ENCODE measurements at places on chromosomes 16 and 17.
A peak's percentile ranks its signal among the peaks of the same experiment; 100 is the strongest.

- H3K4me1 ChIP-seq = peaks cover 4% of the 10 kb centered on the region
- no peaks in the 10 kb centered on the region for H3K27me3 ChIP-seq
- H3K36me3 ChIP-seq = peaks cover 82% of the 10 kb centered on the region
- no peak overlapping the region for H3K4me3 ChIP-seq
- no peak for DNase-seq
These were observed 1.9 kb upstream of the ECI1 start for GRCh38 chr16:2253293-2253692.

- H3K4me3 ChIP-seq = peak overlapping the region; percentile 88
- peak overlapping the region; percentile 90 for H3K27ac ChIP-seq
- DNase-seq = no peak
- peaks cover 33% of the 10 kb centered on the region for H3K36me3 ChIP-seq
- H3K27me3 ChIP-seq = peaks cover 5% of the 10 kb centered on the region
These were observed 949 bp upstream of the GSPT1 start for GRCh38 chr16:11916524-11917285.

- peaks cover under 1% of the 10 kb centered on the region for H3K4me1 ChIP-seq
- H3K27me3 ChIP-seq = no peaks in the 10 kb centered on the region
- H3K36me3 ChIP-seq = peaks cover 23% of the 10 kb centered on the region
- H3K4me3 ChIP-seq = no peak overlapping the region
These were observed 29.0 kb downstream of the FCSK start for GRCh38 chr16:70483426-70483825.

GRCh38 chr17:73285916-73286862 lies 24.5 kb upstream of the CPSF4L start:
- peaks cover 14% of the 10 kb centered on the region for H3K4me1 ChIP-seq
- H3K27me3 ChIP-seq = peaks cover 4% of the 10 kb centered on the region
- no peaks in the 10 kb centered on the region for H3K36me3 ChIP-seq
- no peak for DNase-seq
- no peak overlapping the region for H3K4me3 ChIP-seq

- H3K4me3 ChIP-seq = no peak overlapping the region
- H3K27me3 ChIP-seq = no peaks in the 10 kb centered on the region
- H3K27ac ChIP-seq = no peak overlapping the region
- H3K36me3 ChIP-seq = no peaks in the 10 kb centered on the region
These were observed 4.5 kb upstream of the KIF2B start for GRCh38 chr17:53818271-53818670.

GRCh38 chr16:59697236-59697635 lies 963.1 kb upstream of the GOT2 start:
- no peak for DNase-seq
- H3K27me3 ChIP-seq = no peaks in the 10 kb centered on the region
- no peak overlapping the region for H3K4me3 ChIP-seq
- no peak overlapping the region for H3K27ac ChIP-seq
- no peaks in the 10 kb centered on the region for H3K36me3 ChIP-seq

GRCh38 chr17:79473876-79474440 lies 136.9 kb downstream of the RBFOX3 start:
- no peak for DNase-seq
- no peak overlapping the region for H3K27ac ChIP-seq
- H3K4me3 ChIP-seq = no peak overlapping the region
- H3K36me3 ChIP-seq = no peaks in the 10 kb centered on the region
- H3K27me3 ChIP-seq = peaks cover 52% of the 10 kb centered on the region

GRCh38 chr16:23406546-23407240 lies 46.3 kb downstream of the COG7 start:
- H3K4me1 ChIP-seq = no peaks in the 10 kb centered on the region
- no peak overlapping the region for H3K27ac ChIP-seq
- no peaks in the 10 kb centered on the region for H3K27me3 ChIP-seq
- no peak overlapping the region for H3K4me3 ChIP-seq
- H3K36me3 ChIP-seq = peaks cover 67% of the 10 kb centered on the region

GRCh38 chr16:6081320-6081976 lies 983.9 kb upstream of the EEF2KMT start:
- H3K36me3 ChIP-seq = peaks cover 2% of the 10 kb centered on the region
- no peaks in the 10 kb centered on the region for H3K27me3 ChIP-seq
- H3K4me1 ChIP-seq = no peaks in the 10 kb centered on the region
- no peak overlapping the region for H3K4me3 ChIP-seq
- no peak overlapping the region for H3K27ac ChIP-seq

- no peaks in the 10 kb centered on the region for H3K27me3 ChIP-seq
- peaks cover 52% of the 10 kb centered on the region for H3K36me3 ChIP-seq
- no peaks in the 10 kb centered on the region for H3K4me1 ChIP-seq
- no peak for DNase-seq
- H3K27ac ChIP-seq = peak overlapping the region; percentile 87
- H3K4me3 ChIP-seq = no peak overlapping the region
These were observed 12.5 kb downstream of the SLC22A31 start for GRCh38 chr16:89187770-89188392.

DNA sequence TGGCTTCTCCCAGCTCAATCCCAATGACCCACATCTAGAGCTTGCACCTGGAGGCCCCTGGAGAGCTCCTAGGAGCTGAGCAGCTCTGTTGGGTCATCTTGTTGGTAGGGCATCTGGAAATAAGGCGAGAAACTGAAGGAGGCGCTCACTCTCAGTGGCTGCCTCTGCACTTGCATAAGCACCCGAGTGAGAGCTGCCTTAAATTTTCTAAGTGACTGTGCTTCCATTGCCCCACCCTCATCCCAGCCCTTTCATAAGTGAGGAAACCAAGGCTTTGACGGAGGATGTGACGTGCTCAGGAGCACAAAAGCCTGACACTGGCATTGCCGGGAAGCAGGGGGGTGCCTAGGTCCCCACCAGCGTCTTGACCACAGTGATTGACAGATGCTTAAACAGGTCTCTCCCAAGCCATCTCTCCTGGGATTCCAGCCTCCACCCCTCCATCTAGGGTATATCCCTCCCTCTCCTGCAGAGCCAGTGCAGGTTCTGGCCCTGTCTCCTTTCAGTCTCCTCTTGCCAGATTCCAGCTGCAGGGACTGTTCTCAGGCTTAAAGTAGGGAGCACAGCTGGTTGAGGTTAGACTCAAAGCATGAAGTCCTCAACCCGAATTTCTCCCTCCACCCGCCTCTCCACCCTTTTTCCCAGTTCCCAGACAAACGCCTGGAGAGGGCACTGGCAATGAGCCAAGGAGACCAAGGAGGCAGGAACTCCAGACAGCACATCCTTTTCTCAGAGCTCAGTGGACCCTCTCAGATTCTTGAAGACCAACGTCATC lies 113.7 kb downstream of the IRX5 start:
- no peak overlapping the region for H3K27ac ChIP-seq
- peaks cover 37% of the 10 kb centered on the region for H3K27me3 ChIP-seq
- no peaks in the 10 kb centered on the region for H3K36me3 ChIP-seq
- H3K4me1 ChIP-seq = no peaks in the 10 kb centered on the region
- DNase-seq = no peak

DNA sequence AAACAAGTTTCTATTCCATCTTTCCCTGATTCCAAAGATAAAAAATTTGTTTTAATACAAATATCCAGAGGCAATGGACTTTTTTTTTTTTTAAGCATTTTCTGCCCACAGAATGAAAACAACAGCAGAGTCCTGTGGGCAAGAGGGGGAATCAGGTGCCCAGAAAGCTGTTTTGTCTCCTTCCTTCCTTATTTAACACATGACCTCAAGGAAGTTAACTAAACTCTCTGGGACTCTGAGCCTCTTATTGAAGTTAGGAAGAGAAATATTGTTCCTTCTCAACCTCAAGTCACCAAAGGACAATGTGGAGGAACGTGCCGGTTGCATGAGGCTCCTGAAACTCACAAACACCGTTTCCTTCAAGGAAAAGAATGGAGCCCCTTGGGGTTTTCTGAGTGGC lies 34.9 kb downstream of the LITAF start:
- peaks cover 99% of the 10 kb centered on the region for H3K36me3 ChIP-seq
- no peak for DNase-seq
- H3K4me1 ChIP-seq = peaks cover 46% of the 10 kb centered on the region
- no peak overlapping the region for H3K4me3 ChIP-seq
- H3K27ac ChIP-seq = no peak overlapping the region

DNA sequence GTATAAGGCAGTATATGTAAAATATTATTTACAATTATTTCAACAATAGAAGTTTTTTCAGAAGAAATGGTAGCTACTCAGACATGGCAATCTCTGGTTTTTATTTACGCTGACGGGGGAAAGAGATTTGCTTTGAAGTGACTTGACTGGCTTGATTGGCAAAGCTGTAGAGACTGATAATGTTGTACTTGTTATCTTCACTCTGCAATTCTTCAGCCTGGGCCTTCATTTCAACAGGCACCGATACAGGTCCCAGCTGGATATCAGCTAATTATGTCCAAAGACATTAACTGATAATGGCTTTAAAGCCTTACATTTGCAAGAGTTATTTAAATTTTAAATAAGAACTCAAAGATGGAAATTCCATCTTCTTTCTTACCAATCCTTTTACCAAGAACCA lies 151.4 kb upstream of the HS3ST3A1 start:
- H3K4me3 ChIP-seq = no peak overlapping the region
- H3K27ac ChIP-seq = no peak overlapping the region
- peaks cover 28% of the 10 kb centered on the region for H3K27me3 ChIP-seq
- DNase-seq = no peak

DNA sequence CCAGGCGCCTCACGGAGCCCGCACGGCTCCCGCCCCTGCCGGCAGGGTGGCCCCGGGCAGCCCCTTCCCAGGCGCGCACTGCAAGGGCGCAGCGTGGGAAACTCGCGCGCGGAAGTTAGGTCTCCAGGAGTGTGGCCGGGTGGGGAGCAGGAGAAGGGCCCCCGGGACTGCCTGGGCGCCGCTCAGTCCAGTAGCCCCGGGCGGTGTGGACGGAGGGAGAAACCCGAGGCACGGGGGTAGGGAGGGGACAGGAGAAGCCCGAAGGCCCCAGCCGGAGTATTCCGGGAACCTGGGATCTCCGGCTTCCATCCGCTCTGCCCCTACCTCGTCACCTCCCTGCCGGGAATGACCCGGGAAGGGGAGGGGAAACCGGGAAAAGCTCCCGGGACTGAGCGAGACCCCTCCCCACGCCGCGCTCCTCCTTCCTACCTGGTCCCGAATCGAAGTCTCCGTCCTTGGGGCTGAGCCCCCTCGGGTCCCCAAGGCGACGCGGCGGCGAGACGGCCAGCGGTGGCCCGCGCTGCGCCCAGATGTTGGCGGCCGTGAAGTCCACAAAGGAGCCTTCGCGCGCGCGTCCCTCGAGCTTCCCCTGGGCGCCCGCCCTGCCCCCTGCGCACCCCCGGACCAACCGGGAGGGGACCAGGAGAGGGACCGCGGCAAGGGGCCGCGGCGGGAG lies 418 bp downstream of the SOCS3 start:
- H3K36me3 ChIP-seq = peaks cover 44% of the 10 kb centered on the region
- peak overlapping the region; percentile 69 for H3K27ac ChIP-seq
- H3K4me3 ChIP-seq = peak overlapping the region; percentile 83
- DNase-seq = no peak

DNA sequence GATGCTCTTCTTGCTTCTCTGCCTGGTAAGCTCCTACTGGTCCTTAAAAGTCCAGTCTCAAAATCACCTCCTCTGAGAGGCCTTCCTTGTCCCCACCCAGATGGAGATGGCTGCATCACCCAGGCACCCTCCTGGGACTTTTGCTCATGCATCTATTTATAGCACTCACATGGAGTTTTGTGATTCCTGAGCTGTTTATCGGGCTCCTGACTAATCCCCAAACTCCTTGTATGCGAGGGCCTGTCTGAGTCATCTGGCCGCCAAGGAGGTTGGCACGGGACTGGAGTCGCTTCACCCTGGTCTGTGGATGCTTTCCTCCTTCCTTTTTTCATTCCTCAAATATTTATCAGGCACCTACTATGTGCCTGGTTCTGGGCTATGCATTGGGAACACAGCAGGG lies 2.3 kb upstream of the MAP2K3 start:
- H3K27me3 ChIP-seq = no peaks in the 10 kb centered on the region
- H3K36me3 ChIP-seq = peaks cover 35% of the 10 kb centered on the region
- H3K4me3 ChIP-seq = peak overlapping the region; percentile 93
- H3K27ac ChIP-seq = peak overlapping the region; percentile 62
- no peak for DNase-seq

GRCh38 chr16:52568983-52569690 lies 22.2 kb upstream of the TOX3 start:
- DNase-seq = no peak
- no peak overlapping the region for H3K27ac ChIP-seq
- no peaks in the 10 kb centered on the region for H3K4me1 ChIP-seq
- peaks cover 3% of the 10 kb centered on the region for H3K36me3 ChIP-seq
- peaks cover 6% of the 10 kb centered on the region for H3K27me3 ChIP-seq

- peak overlapping the region; percentile 100 for H3K27ac ChIP-seq
- no peaks in the 10 kb centered on the region for H3K27me3 ChIP-seq
- peaks cover 50% of the 10 kb centered on the region for H3K36me3 ChIP-seq
- peaks cover 78% of the 10 kb centered on the region for H3K4me1 ChIP-seq
- H3K4me3 ChIP-seq = peak overlapping the region; percentile 94
- DNase-seq = no peak
These were observed 22.8 kb downstream of the FAM117A start for GRCh38 chr17:49741009-49741691.

DNA sequence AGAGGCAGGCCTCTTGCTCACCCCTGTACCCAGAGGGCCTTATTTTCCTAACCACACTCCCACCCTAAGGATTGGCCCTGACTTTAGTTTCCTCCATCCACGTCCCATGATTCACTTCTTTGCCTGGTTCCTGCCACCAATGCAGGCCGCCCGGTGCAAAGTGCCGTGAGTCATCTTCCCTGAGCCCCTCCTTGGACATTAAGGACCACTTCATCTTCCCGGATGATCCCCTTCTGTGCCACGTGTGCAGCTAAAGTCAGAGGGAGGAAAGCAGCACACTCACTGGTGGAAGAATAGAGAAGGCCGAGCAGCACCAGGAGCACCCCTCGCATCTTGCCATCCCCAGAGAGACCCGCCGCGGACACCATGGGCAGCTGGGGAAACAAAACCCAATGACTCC lies 1.4 kb downstream of the PRSS54 start:
- H3K4me3 ChIP-seq = no peak overlapping the region
- no peak overlapping the region for H3K27ac ChIP-seq

GRCh38 chr16:26189536-26189935 lies 497.8 kb downstream of the HS3ST4 start:
- H3K36me3 ChIP-seq = no peaks in the 10 kb centered on the region
- H3K4me3 ChIP-seq = no peak overlapping the region

GRCh38 chr17:4090898-4091297 lies 51.9 kb downstream of the ZZEF1 start:
- no peaks in the 10 kb centered on the region for H3K27me3 ChIP-seq
- no peak overlapping the region for H3K4me3 ChIP-seq
- peaks cover 72% of the 10 kb centered on the region for H3K36me3 ChIP-seq
- peaks cover 8% of the 10 kb centered on the region for H3K4me1 ChIP-seq
- DNase-seq = no peak
- no peak overlapping the region for H3K27ac ChIP-seq

GRCh38 chr16:87854053-87854906 lies 15.0 kb downstream of the SLC7A5 start:
- peaks cover 30% of the 10 kb centered on the region for H3K4me1 ChIP-seq
- peak overlapping the region; percentile 98 for H3K27ac ChIP-seq
- peaks cover 100% of the 10 kb centered on the region for H3K36me3 ChIP-seq
- H3K27me3 ChIP-seq = no peaks in the 10 kb centered on the region
- no peak for DNase-seq

GRCh38 chr16:88938777-88939244 lies 38.2 kb downstream of the CBFA2T3 start:
- DNase-seq = no peak
- peaks cover 71% of the 10 kb centered on the region for H3K27me3 ChIP-seq

GRCh38 chr17:59357219-59357697 lies 25.8 kb downstream of the YPEL2 start:
- peaks cover 12% of the 10 kb centered on the region for H3K36me3 ChIP-seq
- peaks cover 50% of the 10 kb centered on the region for H3K4me1 ChIP-seq
- no peak for DNase-seq
- no peak overlapping the region for H3K4me3 ChIP-seq
